ENCODE measurements at places on chromosomes 1 and 21. TPM values are rescaled to one million over a fixed set of nuclear protein-coding genes. Genes with fewer than 3 reads are reported as not detected.

The KCNN3 gene
- total RNA-seq, result not detected

The OR10Z1 gene
- not detected for total RNA-seq

The HNRNPU gene
- 403 TPM for total RNA-seq

The HES5 gene
- not detected for total RNA-seq

The TMEM82 gene
- not detected for total RNA-seq

The C1orf21 gene
- total RNA-seq, result 28.3 TPM

The ITLN2 gene
- not detected for total RNA-seq

The PTPRC gene
- 761 TPM for total RNA-seq

The TP73 gene
- total RNA-seq, result 5.7 TPM

The PGLYRP4 gene
- total RNA-seq, result not detected

The TTC4 gene
- total RNA-seq, result 30.2 TPM

The OVAAL gene
- not detected for total RNA-seq

The FMO5 gene
- total RNA-seq, result not detected

The SAMD11 gene
- total RNA-seq, result not detected
